Renal cortex interstitium (tissue), 15 donors: ENCODE measurements at places on chromosomes 11 and 22. TPM values are rescaled to one million over a fixed set of nuclear protein-coding genes. Genes with fewer than 3 reads are reported as not detected.

CCDC157 gene
- polyA plus RNA-seq = 5.6 TPM

APOA4 gene
- not detected for polyA plus RNA-seq

GCAT gene
- 17.9 TPM for polyA plus RNA-seq

DNA sequence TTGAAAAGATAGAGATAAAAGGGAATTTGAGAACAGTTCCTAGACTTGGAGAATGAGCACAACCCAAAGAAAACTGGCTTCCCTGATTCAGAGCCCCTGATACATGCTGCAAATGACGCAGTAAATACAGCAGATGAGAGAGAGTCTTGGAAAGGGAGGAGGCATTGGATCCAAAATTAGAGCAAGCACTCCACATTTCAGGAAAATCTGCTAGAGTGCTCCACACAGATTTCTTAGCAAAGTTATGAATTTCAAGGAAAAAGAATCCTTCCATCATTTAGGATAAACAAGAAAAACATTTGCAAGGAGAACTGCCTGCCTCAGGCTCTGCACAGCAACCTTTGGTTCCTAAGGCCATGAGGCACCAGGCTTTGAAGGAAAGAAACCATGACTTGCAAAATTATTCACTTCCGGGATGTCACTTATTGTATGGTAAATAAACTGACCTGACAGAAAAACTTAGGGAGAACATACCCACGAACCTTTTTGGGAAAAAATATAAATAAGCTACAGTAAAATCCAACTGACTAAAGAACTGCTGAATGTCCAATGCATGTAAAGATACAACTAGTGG is 89.8 kb upstream of the RTL6 start:
- no peak for DNase-seq

GRCh38 chr11:130582981-130583380 is 134.5 kb downstream of the ADAMTS15 start:
- DNase-seq = no peak

GRCh38 chr11:95727111-95727510 is 62.5 kb downstream of the FAM76B start:
- DNase-seq = no peak

- DNase-seq = no peak
Measured at GRCh38 chr11:44423289-44423688, 113.3 kb upstream of the ALX4 start.

DNA sequence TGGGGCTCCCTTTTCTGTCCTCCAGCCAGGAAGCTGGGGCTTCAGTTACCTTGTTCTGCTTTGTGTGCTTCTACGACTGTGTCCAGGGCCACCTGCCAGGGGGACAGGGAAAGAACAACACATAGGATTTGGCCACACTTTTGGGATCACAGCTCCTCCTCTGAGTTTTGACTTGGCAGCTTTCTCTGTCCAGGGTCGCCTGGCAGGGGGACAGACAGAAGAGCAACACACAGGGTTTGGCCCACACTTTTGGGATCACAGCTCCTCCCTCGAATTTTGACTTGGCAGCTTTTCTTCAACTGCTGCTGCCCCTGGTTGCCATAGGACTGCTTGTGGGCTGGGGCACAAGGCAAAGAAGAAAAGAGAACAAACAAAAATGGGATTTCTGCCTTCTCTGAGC is 19.1 kb downstream of the INCENP start:
- no peak for DNase-seq

DNA sequence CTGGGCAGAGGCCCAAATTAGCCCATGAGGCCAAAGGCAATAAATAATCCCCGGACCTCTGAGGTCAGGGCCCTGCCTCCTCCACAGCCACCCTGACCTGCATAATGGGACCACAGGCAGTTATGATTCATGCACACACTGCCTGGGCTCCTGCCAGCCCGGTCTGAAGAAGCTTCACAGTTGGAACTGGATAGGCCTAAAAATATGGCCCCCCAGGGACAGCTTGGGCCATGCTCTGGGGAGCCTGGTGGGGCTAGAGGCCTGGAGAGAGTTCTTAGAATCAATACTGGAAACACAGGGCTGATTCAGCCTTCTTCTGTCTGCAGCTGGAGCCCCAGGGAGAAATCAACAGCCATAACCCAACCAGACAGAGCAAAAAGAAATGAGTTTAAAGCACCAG is 112.8 kb upstream of the CADM1 start:
- no peak for DNase-seq

GRCh38 chr11:2474059-2474901 is 29.5 kb downstream of the KCNQ1 start:
- DNase-seq = no peak
